ENCODE measurements at places on chromosomes 6 and 20. TPM values are rescaled to one million over a fixed set of nuclear protein-coding genes. Genes with fewer than 3 reads are reported as not detected.

The RUNX2 gene
- polyA plus RNA-seq, result 0.66 TPM

The TUBB1 gene
- polyA plus RNA-seq, result 0.68 TPM

The ADGRG6 gene
- 11.2 TPM for polyA plus RNA-seq

DNA sequence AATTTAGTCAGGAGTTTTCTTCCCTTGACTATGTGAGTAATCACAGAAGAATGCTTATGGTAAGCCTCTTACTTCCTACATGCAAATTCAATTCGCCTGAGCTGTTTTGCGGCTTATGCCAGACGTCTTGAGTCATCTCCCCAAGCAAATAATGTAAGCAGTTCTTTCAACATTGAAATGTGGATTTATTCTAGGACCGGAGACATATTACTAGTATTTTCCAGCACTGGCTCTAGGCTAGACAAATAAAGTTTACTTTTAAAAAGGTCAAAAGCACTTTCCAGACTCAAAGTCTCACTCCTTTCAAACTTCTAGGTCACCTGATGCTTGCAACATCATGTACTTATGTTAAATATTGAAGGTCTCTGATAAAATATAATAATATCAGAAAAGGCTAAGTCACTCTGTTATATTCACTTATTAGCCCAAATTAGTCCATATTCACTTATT lies 38.1 kb upstream of the NOX3 start:
- peak; percentile 74 for DNase-seq

- no peak for DNase-seq
Measured at GRCh38 chr6:43295456-43295855, 2.6 kb upstream of the SLC22A7 start.

DNA sequence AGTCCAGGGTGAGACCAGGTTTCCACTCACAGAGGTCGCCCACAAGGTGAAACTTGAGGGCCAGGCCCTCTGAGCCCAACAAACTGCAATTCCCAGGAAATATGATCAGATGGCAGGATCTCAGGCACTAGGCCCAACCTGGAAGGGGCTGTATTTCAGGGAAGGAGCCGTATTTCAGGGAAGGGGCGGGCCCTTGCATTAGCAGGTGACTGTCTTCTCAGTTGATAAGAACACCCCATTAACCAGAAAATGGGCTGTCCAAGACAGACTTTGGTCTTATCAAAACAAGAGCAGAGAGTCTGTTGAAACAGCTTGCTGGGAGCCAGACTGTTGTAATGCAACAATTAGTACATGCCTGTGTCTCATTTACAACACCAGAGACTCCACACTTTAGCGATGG lies 10.9 kb upstream of the BNIP5 start:
- DNase-seq, result no peak

GRCh38 chr6:148577687-148578488 lies 168.9 kb upstream of the UST start:
- DNase-seq, result peak; percentile 60

GRCh38 chr6:111211411-111212030 lies 124.2 kb downstream of the SLC16A10 start:
- no peak for DNase-seq

- DNase-seq, result peak; percentile 47
Measured at GRCh38 chr6:55886185-55886836, 10.9 kb upstream of the BMP5 start.

The PCSK2 gene
- polyA plus RNA-seq, result 0.20 TPM

The FAM210B gene
- polyA plus RNA-seq, result 36.4 TPM

The MED23 gene
- polyA plus RNA-seq, result 23.7 TPM

- no peak for DNase-seq
Measured at GRCh38 chr6:13715444-13715883, 3.8 kb upstream of the RANBP9 start.

The NRN1 gene
- 28.1 TPM for polyA plus RNA-seq

The FNDC11 gene
- polyA plus RNA-seq, result 0.13 TPM

The KIF25 gene
- polyA plus RNA-seq, result 0.73 TPM

GRCh38 chr20:48260129-48260756 lies 475.0 kb upstream of the SULF2 start:
- no peak for DNase-seq

The C4B gene
- 22.1 TPM for polyA plus RNA-seq

- no peak for DNase-seq
Measured at GRCh38 chr20:40899344-40899743, 129.3 kb upstream of the TOP1 start.

- DNase-seq, result no peak
Measured at GRCh38 chr6:131029626-131030297, 33.3 kb downstream of the EPB41L2 start.

The SAMD5 gene
- 1.7 TPM for polyA plus RNA-seq

DNA sequence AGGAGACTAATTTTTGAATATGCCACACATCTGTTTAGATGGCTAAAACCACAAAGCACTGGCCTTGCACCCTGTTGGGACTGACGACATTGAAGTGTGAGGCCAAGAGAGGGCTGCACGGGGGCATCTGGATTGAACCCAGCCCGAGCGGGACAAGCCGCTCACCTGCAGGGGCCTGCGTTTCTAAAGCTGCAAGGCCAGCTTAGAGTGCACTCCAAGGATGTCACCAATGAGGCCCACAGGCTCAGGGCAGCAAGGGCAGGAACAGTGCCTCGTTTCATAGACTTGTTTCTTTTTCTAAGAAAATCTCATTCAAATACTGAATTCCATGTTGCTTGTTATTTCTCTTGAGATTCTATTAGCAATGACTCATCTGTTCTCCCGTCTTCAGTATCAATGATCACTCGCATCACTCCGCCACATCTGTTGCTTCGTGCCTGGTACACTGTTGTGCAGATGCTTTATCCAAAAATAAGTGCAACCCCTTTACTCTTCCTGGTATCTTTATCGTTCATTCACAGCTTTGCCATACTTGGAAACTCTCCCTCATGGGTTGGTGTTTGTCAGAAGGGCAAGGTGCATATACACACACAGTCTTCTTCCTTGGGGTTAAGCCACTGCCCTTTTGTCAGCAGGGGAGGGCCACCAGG lies 120.1 kb downstream of the IRF4 start:
- no peak for DNase-seq

- no peak for DNase-seq
Measured at GRCh38 chr6:38503032-38503773, 136.5 kb downstream of the BTBD9 start.

The PRPF6 gene
- 55.3 TPM for polyA plus RNA-seq

DNA sequence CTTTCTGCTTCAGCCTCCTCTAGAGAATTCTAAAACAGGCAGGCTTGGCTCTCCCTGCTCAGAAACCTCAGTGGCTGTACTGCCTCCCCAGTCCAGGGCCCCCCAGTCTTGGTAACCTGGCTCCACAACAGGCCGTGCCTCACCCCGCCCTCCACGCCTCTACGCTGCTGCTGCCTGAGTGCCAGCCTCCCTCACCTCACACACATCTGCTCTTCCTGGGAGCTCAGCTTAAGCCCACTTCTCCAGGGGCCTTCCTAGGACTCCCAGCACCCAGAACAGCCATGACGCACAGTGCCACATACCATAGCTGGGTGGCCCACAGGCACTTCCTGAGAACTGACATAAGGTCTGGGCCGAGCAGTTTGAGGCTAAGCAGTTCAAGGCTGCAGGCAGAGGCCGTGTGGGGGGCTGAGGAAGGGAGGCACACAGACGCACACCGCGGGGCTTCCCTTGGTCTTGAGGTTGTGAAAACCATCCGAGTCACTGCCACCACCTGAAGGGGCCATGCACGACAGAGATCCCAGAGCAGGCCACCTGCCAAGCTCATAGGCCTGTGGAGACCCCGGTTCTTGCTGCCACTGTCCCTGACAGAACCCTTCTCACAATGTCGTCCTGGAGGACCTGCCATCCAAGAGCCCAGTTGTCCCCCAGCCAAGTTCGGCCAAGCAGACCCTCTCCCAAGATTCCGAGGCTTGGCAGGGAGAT lies 42.6 kb downstream of the DSTN start:
- no peak for DNase-seq

DNA sequence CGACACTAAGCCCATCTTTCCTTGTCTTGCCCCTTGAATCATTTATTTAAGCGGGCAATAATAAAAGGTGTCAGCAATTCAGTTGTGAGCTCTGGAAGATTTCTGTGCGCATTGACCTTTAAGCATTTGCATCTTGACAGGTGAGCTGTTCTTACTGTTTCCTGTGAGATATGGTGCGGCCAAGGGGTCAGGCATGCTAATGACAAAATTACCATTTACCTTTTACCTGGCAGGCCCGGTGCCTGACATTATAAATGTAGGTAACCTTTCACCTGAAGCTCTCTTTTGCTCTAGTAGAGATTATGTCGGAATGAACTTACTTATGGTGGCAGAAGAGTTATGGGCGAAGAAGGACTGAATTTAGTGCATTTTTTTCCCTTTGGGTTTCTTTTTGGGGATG lies 89.3 kb upstream of the EEF1E1 start:
- no peak for DNase-seq

DNA sequence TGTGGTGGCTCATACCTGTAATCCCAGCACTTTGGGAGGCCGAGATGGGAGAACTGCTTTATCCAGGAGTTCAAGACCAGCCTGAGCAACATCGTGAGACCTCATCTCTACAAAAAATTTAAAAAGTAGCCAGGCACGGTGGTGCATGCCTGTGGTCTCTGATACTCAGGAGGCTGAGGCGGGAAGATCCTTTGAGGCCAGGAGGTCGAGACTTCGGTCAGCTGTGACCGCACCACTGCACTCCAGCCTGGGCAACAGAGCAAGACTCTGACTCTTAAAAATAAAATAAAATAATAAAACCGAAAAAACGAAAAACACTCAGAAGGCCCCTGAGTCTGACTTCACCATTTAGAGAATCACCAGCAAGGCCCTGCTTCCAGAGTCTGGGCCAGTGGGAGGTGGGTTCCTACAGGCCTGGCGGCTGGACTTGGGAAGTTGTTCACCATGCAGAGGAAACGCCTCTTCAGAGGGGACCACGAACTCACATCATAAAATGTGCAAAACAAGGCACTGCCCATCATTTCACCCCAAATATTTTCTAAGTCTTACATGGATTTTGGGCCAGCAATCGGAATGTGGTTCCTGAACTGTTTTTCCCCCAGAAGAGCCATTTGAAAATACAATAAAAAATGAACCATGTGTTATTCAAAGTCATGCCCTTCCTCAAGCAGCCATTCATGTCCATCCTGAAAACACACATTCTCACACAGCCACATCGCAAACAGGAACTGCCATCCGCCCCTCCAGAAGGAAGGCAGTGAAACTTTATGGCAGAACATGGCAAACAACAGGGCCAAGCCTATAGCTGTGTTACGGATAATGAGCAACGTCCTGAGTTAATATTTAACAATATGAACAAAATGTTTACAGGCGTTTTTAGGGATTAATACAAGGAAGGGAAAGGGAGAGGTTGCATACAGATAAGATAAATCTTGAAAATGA lies 57.8 kb downstream of the SLC22A23 start:
- no peak for DNase-seq

The PLN gene
- 5.4 TPM for polyA plus RNA-seq

GRCh38 chr20:57881466-57882385 lies 171.9 kb upstream of the PMEPA1 start:
- no peak for DNase-seq

The F13A1 gene
- polyA plus RNA-seq, result 27.4 TPM

The PI3 gene
- not detected for polyA plus RNA-seq

The BTN1A1 gene
- 0.22 TPM for polyA plus RNA-seq

DNA sequence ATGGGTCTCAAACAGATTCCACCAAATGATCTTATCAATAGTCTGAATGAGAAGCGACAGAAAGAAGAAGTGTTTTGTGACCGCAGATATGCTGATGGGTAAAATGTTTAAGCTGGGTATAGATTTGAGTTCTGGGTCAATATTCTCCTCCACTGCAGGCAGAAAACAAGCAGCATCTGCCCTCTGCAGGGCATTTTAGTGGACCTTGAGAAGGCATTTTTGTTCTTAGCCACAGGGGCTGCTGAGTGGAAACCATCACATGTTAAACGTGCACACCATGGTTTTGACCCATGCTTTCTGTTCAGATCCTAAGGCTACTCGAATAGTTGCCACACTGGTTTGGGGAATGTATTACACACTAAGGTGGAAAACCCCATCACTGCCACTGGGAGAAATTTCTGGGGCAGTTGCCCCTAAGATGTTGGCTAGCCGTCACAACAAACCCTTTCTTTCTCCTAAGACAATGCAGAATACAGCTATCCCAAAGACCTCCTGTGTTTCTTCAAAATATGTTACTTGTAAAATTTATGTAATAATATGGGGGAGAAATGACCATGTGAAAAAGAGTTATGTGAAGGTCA lies 5.5 kb downstream of the POU3F2 start:
- no peak for DNase-seq

The SCUBE3 gene
- 0.82 TPM for polyA plus RNA-seq

The MOCS3 gene
- 3.0 TPM for polyA plus RNA-seq

DNA sequence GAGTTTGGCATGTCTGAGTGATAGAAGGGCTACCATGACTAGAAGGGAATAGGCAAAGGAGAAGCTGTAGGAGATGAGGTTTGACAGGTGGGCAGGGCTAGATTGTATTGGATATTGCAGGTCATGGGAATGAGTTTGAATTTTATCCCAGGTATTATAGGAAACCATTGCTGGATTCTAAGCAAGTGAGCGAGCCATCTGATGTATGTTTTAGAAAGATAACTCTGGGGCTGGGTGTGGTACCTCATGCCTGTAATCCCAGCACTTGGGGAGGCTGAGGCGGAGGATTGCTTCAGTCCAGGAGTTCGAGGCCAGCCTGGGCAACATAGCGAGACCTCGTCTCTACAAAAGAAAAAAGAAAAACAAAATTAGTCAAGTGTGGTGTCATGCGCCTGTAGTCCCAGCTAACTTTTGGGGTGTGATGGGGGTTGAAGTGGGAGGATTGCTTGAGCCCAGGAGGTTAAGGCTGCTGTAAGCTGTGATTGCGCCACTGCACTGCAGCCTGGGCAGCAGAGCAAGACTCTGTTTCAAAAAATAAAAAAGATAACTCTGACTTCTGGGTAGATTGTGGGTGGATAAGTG lies 16.9 kb downstream of the STK4 start:
- no peak for DNase-seq

GRCh38 chr6:33168284-33168601 lies 24.0 kb downstream of the COL11A2 start:
- no peak for DNase-seq

DNA sequence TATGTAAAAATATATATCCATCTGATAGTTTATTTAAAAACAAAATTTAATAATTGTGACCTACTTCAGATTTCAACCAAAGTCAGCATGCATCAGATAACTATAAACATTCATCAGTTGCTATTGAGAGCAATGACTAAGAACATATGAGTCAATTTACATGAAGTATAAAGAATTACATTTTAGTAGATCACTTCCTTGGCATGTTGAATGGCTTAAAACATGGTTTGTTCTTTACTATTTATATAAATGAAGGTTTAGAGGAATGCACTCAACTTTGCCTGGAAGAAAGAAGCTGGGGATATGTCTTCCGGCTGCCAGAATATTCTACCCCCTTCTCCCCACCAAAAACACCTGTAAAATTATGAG lies 6.4 kb upstream of the FAM217A start:
- no peak for DNase-seq
